Transverse colon (tissue), 4 donors: ENCODE measurements at places on chromosomes 12 and 14. TPM values are rescaled to one million over a fixed set of nuclear protein-coding genes. Genes with fewer than 3 reads are reported as not detected.

The AMIGO2 gene
- total RNA-seq, result 6.7 TPM

The GABARAPL1 gene
- total RNA-seq, result 56.1 TPM

The ZNF26 gene
- 21.8 TPM for total RNA-seq

The TSPAN8 gene
- total RNA-seq, result 1,071 TPM

The ESRRB gene
- not detected for total RNA-seq

The KRT71 gene
- total RNA-seq, result not detected

The GAS2L3 gene
- 0.80 TPM for total RNA-seq

The DIO2 gene
- total RNA-seq, result 0.95 TPM

The PAH gene
- total RNA-seq, result not detected

The HOXC5 gene
- total RNA-seq, result 0.60 TPM

The ZNF664 gene
- total RNA-seq, result 144 TPM

The ZBTB25 gene
- total RNA-seq, result 5.6 TPM

The KRT83 gene
- not detected for total RNA-seq

The PABPN1 gene
- 50.0 TPM for total RNA-seq

The HOTAIR gene
- not detected for total RNA-seq

The IQSEC3 gene
- 0.16 TPM for total RNA-seq

The BMP4 gene
- 11.2 TPM for total RNA-seq

The SLC35F4 gene
- not detected for total RNA-seq

The PTPRB gene
- 22.9 TPM for total RNA-seq

The VRTN gene
- not detected for total RNA-seq

The EMP1 gene
- 43.2 TPM for total RNA-seq

The GPATCH2L gene
- 64.0 TPM for total RNA-seq

The GDF3 gene
- not detected for total RNA-seq

The CD163 gene
- total RNA-seq, result 14.9 TPM

The PPM1H gene
- total RNA-seq, result 3.2 TPM

The INHBE gene
- not detected for total RNA-seq

The SYCP3 gene
- total RNA-seq, result not detected

The KCNJ8 gene
- total RNA-seq, result 3.5 TPM
